ENCODE measurements at places on chromosomes 6 and 20.

DNA sequence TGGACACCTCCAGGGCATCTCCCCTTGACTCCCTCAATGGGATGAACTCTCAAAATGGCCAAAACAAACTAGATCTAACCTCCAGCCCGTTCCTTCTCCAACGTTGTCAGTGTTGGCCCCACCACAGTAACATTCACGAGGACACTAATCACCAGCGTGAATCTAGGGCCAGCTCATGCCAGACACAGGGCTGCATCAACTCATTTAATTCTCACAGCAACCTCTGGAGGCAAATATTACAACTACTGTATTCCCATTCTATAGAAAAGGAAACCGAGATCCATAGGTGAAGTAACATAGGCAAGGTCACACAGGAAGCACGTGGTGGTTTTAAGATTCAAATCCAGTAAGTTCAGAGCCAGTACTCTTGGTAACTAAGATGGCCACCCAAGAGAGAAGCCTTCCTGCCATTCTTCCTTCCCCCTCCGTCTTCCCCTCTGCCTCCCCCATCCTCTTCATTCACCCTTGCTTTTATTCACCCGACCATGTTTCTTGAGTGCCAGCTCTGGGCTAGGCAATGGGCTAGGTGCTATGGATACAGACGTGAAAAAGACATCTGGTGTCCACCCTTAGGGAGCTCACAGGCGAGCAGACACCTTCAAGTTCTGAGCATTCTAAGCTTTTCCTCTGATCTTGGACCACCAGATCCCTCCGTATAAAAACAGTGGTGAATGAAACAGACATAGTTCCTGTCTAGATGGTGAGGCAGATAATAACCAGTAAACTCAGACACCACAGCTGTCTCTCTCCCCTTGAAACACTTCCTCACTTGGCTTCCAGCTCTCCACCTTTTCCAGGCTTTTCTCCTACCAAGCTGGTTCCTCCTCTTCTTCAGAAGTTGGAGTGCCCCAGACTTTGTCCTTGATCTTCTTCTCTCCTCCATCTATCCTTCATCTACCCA is 9.6 kb downstream of the CCM2L start:
- no peak for DNase-seq

DNA sequence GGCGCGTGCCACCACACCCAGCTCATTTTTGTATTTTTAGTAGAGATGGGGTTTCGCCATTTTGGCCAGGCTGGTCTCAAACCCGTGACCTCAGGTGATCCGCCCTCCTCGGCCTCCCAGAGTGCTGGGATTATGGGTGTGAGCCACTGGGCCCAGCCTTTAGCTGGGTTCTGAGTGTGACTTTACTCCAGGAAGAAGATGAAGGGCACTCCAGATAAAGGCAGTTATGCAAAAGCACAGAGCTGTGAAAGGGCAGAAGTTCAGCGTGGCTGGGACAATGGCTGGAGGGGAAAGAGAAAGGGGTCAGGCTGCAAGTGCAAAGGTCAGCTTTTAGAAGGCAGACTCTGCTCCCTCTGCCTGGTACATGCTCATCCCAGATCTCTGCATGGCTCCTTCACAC is 39.7 kb downstream of the MAP3K5 start:
- no peak for DNase-seq

GRCh38 chr20:18589941-18590674 is 2.3 kb downstream of the DTD1 start:
- DNase-seq, result no peak

GRCh38 chr6:127225497-127225896 is 41.2 kb upstream of the RNF146 start:
- no peak for DNase-seq

DNA sequence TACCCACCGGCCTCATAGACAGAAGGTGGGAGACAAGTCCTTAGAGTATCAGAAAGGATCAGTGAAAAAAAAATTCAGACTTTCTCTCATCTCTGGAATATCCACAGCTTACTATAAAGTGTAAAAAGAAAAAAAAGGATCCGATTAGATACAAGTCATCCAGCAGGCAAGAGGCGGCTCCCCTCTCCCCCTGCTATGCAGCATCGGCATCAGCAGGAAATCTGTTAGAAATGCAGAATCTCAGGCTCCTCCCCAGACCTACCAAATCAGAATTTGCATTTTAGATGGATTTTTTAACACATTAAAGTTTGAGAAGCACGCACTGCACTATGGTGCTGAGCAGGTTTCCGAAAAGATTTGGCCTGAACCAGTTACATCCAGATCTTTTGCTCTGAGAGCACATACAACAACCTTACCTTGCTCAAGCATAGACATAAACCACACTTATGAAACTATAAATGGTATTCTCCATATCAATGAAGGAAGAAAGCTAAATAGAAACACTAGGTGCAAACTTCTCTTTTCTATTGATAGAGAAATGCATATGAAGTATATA is 117.0 kb upstream of the POU3F2 start:
- no peak for DNase-seq

- no peak for DNase-seq
These were observed 1.8 kb upstream of the JPH2 start for GRCh38 chr20:44188752-44189151.

GRCh38 chr6:130470766-130471165 is 104.9 kb downstream of the TMEM200A start:
- DNase-seq, result no peak

- DNase-seq, result no peak
These were observed 104.8 kb upstream of the MC3R start for GRCh38 chr20:56143759-56144158.

GRCh38 chr6:161446296-161446925 is 172.6 kb upstream of the AGPAT4 start:
- DNase-seq, result no peak

All from stimulated activated CD4-positive, alpha-beta T cell treated with anti-CD3 and anti-CD28 coated beads, Interleukin-2, amount 100 ng/mL, for 48 hours (primary cell).